ENCODE measurements at places on chromosomes 2 and 18. TPM values are rescaled to one million over a fixed set of nuclear protein-coding genes. Genes with fewer than 3 reads are reported as not detected.

- peak; percentile 15 for DNase-seq
These were observed 124.5 kb downstream of the PLB1 start for GRCh38 chr2:28620291-28620793.

DNA sequence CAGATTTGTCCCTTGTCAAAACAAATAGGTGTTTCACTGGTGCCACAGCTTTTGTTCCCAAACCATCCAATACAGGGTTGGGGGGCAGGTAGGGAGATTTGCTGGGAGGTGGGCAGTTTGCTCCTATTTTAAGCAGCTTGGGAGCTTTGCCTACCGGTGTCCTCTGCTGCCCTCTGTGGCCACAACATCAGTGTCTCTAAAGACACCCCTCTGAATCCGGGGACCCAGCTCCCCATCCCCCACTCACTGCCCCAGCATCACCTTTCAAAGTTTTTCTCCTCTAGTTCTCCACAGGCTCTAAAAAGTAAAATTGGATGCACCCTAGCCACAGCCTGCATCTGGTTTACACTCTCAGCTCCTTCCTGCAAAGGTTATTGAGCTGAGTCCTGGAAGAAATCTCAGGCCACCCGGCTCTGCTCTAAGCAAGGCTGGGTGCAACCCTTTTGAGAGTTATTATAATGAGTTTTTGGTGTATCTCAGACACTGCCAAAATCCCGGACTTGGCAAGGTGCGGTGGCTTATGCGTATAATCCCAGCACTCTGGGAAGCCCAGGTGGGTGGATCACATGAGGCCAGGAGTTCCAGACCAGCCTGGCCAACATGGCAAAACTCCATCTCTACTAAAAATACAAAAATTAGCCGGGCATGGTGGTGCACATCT lies 2.9 kb upstream of the EPAS1 start:
- no peak for DNase-seq

DNA sequence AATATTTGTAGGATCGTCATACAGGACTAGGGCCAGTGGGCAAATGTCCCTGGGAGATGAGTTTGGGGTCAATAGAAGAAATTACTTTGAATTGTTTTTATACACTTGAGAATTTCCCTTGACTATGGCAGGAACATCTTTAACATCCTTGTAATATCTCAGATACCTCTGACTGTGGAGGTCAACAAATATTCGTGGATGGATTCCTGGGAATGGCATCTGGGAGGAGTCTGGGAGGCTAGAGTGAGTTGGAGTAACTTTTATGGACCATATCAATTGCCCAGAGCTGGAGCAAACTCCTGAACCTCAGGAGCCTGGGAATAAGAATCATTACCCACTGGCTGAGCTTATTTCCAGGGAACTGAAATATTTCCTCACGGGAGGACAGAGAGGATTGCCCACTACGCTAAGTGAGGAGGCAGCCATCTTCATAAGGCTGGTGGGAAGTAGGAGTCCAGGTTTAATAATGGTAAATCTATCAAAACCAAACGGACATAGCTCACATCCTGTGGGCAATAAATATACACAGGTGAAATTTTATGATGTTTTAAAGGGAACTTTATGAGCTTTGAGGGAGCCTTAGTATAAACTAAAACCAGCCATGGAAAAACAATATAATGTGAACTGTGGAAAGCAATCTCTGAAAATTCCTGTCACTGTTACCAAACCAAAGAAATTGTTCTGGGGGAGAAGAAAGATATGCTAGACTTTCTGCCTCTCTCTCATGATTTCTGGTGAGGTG lies 44.4 kb upstream of the LCLAT1 start:
- DNase-seq = no peak

DNA sequence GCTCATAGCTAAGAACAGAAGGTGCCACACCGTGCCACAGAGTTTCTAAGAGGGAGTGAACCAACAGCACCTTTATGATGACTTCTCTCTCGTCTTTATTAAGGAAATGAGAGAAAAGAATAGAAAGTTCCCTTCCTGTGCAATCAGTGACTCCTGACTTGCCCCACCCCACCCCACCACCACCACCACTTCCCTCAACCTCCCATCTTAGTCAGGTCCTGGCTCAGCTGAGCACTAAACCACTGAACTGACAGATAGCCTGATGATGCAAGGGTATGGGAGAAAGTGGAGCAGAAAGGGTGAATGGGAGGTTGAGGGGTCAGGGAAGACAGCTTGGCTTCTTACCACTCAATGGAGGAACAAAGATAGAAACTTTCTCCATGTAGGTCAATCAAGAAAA lies 75.2 kb upstream of the RMDN2 start:
- no peak for DNase-seq

DNA sequence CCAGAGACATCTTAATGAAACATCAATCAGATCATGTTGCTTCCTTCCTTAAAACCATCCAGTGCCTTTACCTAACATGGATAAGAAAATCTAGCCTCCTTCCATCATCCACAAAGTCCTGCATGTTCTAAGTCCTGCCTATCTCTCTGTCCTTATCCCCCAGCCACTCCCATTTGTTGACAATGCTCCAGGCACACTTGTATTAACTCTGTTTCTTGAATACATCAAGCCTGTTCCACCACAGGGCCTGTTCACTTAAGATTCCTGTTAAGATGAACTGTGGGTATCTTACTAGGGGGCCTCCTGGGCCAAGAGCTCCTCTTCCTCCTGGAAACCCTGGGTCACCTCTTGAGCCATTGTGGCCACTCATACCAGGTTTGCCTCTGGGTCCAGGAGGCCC lies 45.7 kb downstream of the COL4A4 start:
- no peak for DNase-seq

KCNG2 gene
- 0.15 TPM for total RNA-seq

GRCh38 chr2:8682719-8683667 lies 1.1 kb downstream of the ID2 start:
- DNase-seq = peak; percentile 60

GRCh38 chr2:222796413-222797103 lies 64.3 kb upstream of the ACSL3 start:
- DNase-seq = no peak

GRCh38 chr18:47865183-47865582 lies 65.3 kb downstream of the SMAD2 start:
- DNase-seq = no peak

GALR1 gene
- 0.03 TPM for total RNA-seq

GRCh38 chr2:104897515-104898184 lies 43.7 kb downstream of the POU3F3 start:
- DNase-seq = no peak

GDF7 gene
- 0.32 TPM for total RNA-seq

Measured in left cardiac atrium (tissue), 4 donors.